ENCODE measurements at places on chromosomes 5 and 9.

GRCh38 chr5:98414938-98415337, 358.5 kb upstream of the RGMB start:
- DNase-seq = no peak

DNA sequence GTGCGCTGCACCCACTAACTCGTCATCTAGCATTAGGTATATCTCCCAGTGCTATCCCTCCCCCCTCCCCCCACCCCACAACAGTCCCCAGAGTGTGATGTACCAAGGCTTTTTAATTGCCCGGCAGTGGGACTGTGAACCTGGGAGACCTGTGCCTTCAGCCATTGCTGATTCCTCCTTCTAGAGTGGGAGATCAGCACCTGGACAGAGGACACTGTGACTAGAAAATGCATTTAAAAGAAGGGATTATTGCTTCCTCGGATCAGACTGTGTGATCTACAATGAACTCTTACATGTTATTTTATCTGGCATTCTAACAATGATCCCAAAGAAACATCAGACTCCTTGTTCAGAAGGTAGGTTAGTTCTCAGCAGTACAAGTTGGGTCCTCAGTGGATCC, 25.9 kb downstream of the CTSL start:
- DNase-seq = no peak

- no peak for DNase-seq
Observed at GRCh38 chr5:169150108-169150507, 150.8 kb downstream of the SLIT3 start.

DNA sequence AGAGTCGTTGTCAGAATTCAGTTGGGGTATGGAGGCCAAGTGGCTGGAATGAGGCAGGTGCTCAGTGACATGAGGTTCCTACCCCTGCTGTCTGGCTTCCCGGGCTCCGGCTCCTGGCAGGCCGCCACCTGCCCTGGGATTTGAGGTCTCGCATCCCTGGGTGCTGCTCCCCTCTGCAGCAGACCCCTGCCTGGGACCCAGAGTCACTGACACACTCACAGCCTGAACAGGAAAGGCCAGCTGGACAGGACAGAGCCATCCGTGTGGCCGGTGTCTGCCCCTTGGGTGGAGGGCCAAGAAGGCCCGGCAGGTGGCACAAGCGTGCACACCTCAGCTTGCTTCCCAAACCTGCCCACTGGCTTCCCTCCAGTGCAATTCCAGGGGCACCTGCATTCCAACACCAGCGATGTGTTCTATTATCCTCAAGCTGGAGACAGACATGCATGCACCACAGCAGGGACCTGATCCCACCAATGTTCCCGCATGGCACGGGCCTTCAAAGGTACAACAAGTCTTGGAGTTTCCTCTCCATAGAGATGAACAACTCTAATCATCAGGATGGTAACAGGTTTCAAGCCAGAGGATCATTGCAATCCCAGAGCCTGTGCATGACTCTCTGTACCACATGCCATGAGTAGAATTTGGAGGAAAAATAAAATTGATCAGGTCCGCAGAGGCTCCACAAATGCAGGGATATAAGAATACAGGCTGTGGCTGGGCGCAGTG, 45.6 kb upstream of the RNF130 start:
- no peak for DNase-seq
